ENCODE measurements at places on chromosomes 4 and X.

- DNase-seq = no peak
Measured at GRCh38 chrX:76657499-76657898, 230.0 kb downstream of the MAGEE1 start.

DNA sequence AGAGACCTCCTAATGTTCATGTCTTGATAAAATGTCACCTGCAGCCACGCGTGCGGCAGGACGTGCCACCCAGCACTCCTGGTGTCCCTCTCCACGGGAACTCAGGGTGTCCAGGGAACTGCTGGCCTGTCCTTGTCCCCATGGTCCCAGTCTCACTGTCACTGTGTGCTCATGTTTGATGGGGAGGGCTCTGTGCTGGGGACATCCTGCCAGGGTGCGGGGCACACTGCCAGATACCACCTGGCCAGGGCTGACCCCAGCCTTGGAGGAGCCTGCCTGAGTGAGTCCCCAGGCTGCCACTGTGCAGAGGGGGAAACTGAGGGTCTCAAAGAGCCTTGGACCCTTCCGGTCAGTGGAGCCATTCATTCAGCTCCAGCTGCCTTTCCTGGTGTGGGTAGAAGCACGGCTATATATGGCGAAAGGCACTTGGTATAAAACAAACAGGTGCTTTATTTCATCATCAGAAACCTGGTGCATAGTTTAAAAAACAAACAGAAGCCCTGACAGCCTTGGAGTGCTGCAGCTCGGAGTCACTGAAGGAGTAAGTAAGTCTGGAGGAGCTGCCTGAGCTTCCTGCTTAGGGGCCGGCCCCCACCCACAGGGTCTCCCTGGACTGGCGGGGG is 33.0 kb downstream of the NOP14 start:
- no peak for DNase-seq

GRCh38 chr4:6983544-6984142 is 59.5 kb upstream of the TADA2B start:
- no peak for DNase-seq

DNA sequence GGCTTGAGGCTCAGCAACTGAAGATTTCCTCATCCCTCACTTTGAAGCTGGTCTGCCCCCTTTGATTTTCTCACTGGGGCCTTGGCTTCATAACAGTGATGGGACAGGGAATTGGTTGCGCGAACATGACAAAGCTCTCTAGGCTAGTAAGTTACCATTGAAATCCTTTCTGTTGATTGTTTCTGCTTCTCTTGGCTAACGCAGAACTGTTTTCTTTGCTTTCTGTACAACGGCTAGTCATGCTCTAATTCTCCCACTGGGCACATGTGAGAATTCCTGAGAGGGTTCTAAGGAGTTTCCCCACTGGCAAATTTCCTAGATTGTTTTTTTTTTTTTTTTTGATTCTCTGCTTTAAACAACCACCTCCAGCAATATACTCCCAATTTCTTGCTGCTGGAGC is 738.6 kb downstream of the PCDH7 start:
- DNase-seq = no peak

DNA sequence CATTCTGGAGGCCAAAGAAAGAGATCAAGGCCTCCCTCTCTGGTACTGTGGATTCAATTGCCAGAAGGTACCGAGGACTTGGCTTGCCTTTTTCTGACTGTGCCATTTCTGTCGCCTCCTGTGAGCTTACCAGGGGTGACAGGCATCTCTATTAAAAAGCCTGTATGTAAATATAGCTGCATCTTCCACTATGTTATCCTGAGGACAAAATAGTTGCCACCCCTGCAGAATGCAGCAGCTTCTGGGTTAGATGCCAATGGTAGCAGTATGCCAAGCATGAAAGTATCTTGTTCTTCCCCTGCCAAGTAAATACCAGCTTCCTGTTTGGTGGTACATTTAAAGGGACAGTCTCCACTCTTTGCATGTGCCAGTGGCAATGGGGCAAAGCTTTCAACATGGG is 10.7 kb downstream of the TRPC5OS start:
- no peak for DNase-seq

DNA sequence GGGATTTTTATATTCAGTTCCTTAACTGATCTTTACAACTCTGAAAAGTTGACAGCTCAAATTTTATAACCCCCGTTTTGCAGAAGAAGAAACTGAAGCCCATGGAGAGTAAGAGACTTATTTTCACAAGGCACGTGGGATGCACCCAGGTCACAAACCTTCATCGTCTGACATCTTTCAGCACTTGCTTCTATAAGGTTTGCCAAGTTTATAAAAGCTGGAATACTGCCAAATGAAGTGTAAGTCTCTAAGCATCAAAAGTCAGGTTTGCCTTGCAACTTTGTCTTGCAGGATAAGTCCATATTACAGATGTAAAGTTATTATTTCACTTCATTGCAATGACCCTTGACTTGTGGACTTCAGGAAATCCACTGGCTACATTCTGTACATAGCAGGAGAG is 6.3 kb upstream of the KCNIP4 start:
- no peak for DNase-seq
